ENCODE measurements at places on chromosomes 12 and 14.

DNA sequence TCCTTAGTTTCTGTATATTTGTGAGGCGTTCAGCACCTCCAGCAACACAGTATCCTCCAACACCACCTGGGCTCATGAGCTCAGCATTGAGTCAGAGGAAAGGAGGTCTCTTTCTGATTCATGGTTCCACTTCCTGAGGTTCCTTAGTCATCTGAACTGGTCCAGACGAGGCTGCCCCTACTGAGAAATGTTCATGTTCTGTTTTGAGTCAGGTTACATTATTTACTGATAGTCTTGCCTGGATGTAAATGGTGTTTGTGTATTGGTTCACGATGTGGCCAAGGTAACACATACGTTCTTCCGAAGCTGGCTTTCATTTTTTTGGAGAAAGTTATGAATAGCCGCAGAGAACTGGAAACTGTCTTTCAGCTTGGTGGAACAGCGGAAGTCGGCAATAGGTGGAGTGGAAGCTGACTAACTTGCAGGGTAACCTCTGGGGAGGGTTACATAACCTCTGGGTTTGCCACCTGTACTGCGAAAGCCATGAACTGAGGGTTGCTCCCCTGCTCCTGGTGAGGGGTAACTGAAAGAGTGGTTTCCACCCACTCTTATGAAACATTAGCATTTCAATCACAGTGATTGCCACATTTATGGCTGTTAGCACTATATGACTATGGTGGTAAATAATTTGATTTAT is 42.2 kb upstream of the MANSC4 start:
- DNase-seq, result peak; percentile 34

DNA sequence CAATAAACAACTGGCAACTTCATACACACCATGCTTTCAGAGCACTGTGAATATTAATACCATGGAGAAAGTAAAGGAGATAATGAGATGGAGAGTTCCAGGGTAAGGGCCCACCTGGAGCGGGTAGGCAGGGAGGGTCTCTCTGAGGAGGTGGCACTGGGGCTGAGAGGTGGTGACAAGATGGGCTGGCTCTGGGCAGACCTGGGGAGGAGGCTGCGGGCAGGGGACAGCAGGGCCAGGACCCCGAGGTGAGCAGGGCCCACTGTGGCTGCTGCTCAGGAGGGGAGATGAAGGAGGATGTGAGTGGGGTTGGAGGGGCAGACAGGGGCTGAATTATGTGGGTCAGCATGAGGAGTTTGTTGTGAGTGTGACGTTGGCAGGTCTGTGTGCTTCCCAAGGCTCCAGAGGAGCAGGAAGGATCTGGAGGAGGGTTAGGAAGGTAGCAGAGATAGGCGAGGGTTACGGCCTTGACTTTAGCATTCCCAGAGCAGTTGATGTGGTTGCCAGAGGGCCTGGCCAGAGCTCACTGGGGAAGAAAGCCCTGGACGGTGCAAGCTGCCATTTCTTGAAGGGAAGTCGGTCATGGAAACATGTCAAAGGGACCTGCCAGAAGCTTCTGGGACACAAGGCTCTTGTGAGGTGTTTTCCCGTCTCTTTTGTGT is 88.2 kb downstream of the CACNA1C start:
- no peak for DNase-seq

DNA sequence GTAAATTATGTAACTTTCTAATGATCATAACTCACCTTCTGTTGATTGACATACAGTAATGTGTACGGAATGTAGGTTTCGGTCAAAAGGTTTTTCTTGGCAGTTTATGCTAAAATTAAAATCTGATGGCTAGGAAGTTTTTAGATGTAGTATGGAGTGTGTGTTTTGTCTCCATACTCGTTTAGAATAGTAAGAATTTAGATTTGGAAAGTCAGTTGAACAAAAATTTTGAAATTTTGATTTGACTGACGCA is 859 bp downstream of the PALS1 start:
- DNase-seq, result no peak

DNA sequence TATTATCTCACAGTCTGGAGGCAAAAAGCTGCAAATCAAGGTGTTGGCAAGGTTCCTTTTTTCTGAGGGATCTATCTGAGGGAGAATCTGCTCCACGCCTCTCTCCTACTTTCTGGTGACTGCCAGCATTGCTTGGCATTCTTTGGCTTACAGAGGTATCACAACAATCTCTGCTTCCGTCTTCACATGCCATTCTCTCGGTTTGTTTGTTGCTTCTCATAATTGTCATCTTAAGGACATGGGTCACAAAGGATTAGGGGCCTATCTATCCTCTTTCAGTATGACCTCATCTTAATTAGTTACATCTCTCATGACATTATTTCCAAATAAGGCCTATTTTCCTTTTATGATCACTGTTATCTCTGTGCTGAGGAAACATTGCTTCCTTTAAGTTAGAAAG is 345.0 kb downstream of the FOXG1 start:
- no peak for DNase-seq

- no peak for DNase-seq
Observed at GRCh38 chr12:46222636-46223035, 46.2 kb downstream of the SLC38A1 start.

- no peak for DNase-seq
Observed at GRCh38 chr12:11397366-11397765, 2.0 kb upstream of the PRB2 start.

GRCh38 chr14:35140718-35141581 is 18.6 kb downstream of the PRORP start:
- no peak for DNase-seq

GRCh38 chr14:54673193-54674045 is 106.5 kb downstream of the SAMD4A start:
- DNase-seq, result no peak

DNA sequence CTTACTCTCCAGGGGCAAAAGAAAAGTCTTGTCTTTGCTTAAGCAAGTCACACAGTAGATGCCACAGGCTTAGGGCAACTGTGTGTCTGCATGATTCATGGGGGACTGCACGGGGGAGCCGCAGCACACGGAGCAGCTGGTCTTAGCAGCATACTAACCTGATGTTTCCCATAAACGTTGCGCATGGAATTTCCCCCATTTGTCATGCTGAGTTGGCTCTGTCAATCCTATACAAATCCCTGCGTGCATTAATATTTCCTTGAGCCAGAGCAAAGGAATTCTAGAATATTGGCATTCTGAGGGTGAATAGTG is 71.2 kb downstream of the SAMD4A start:
- DNase-seq, result no peak

DNA sequence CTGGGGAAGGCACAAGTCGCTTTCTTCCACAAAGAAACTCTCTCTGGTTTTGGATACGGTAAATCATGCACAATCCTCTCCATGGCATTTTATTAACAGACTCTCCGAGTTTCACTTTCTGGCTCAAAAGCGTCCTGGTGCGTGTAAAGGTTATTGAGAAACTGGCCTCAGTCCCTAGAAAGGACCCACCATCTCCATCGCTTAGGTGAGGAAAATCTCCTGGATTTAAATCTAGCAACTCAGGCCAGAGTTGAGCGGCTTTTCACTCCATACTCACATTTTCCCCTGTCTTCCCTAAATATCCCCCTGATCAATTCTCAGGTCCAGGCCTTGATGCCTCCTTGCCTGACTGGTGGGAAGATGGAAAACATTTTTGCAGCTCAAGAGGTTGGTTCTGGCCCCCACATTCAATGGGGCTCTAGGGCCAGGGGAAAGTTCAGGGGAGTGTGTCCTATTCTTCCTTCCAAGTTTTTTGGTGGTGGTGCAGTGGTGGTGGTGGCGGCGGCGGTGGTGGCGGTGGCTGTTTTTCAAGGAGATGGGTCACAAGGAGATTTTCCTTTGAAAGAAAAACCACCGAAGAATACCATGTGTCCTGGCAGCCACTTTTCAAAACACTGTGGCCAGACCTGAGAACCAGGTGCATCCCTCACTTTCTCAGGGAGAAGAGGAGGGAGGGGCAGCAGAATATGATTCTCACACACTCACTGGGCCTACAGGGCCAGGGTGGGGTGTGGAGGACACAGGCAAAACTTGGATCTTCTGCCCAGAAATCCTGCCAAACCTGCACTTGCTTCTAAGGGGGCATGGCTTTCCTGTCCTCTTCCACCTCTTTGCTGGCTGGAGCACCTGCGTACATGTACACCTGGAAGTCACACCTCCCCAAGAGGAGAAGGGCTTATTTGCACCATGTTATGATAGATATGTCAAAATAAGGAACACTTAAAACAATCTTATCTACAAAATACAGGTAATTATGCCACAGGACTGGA is 46.7 kb upstream of the PNMA1 start:
- no peak for DNase-seq
